ENCODE measurements at places on chromosomes 3 and 15.

DNA sequence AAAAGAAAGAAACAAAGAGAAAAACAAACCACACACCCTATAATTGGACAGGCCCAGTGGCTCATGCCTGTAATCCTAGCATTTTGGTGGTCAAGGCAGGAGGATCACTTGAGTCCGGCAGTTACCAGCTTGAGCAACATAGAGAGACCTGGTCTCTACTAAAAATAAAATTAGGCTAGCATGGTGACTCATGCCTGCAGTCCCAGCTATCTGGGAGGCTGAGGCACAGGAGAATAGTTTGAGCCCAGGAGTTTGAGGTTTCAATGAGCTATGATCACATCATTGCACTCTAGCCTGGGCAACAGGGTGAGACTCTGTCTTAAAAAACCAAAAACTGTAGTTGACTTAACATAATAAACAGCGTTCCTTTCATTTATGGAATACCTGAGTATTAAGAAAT lies 72.3 kb upstream of the ST3GAL6 start:
- DNase-seq: no peak

- no peak for DNase-seq
Observed at GRCh38 chr3:160544844-160545503, 20.4 kb downstream of the KPNA4 start.

DNA sequence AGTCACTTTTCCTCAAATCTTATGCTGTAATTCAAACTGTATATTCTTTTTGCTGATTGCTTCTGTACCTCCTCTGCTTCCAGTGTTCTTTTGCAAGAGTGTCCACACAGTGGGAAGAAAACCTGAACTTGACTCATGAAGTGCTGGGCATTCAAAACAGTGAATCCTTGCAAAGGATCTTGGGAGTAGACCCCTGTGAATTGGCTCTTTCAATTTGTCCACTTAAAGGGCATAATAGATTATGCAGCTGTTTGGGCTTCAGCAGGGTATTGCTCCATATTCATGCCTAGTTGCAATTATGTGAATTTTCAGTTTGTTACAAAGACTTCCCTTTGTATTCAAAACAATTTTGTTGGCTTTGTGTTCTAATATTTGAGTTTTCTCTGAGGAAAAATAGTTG lies 11.4 kb downstream of the ZFAND6 start:
- DNase-seq: no peak

DNA sequence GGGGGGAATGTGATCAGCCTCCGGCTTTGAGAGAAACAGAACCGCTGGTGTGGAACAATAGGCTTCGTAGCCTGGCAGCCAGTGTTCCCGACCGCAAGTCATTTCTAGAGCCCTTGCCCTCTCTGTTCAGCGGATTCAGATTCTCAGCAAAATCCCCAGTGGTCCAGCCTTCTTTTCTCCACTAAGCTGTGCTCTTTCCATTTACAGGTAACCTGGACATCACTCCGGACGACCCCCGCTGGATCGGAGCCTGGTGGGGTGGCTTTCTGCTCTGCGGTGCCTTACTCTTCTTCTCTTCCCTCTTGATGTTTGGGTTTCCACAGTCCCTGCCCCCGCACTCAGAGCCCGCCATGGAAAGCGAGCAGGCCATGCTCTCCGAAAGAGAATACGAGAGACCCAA lies 250.6 kb downstream of the SLCO3A1 start:
- no peak for DNase-seq

- DNase-seq: no peak
Observed at GRCh38 chr3:107001635-107002034, 375.6 kb upstream of the CCDC54 start.

DNA sequence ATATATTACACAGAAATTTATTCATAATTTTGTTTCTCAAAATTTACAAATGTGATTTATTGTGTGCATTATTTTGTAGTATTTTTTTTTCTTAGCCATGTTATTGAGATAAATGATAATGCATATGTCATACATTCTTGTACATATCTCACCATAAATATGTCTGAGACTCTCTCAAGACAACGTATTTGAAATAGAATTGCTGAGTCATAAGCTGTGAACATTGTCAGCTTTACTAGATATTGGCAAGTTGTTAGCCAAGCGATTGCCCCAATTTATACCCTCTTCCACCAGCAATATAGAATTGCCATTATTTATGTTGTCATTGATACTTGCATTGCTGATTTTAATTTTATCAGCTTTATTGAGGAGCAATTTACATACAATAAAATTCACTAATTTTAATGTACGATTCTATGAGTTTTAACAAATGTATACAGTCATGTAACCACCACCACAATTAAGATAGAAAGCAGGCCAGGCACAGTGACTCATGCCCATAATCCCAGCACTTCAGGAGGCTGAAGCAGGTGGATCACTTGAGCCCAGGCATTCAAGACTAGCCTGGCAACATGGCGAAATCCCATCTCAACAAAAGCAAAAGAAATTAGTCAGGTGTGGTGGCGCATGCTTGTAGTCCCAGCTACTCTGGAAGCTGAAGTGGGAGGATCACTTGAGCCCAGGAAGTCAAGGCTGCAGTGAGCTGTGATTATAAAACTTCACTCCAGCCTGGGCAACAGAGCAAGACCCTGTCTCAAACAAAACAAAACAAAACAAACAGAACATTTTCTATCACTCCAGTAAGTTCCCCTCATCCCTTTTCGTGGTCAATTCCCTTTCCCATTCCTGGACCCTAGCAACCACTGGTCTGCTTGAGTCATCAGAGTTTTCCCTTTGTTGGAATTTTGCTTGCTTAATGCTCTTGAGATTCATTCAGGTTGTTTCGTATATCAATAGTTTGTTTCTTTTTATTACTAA lies 373.1 kb downstream of the MFSD1 start:
- DNase-seq: no peak

DNA sequence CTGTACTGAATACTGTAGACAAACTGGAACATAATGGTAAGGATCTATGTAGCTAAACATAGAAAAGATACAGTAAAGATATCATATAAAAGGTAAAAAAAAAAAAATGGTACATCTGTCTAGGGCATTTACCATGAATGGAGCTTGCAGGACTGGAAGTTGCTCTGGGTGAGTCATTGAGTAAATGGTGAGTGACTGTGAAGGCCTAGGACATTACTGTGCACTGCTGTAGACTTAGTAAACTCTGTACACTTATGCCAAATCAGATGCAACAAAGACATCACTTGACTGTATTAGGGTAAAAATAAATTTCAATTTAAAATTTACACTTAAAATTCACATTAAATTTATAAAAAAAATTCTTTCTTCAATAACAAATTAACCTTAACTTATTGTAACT lies 281.3 kb upstream of the LMCD1 start:
- no peak for DNase-seq

- no peak for DNase-seq
Observed at GRCh38 chr3:152915695-152916094, 80.8 kb downstream of the P2RY1 start.

GRCh38 chr15:68106656-68107055 lies 52.5 kb downstream of the PIAS1 start:
- no peak for DNase-seq

GRCh38 chr3:20589275-20589674 lies 403.3 kb upstream of the SGO1 start:
- no peak for DNase-seq
